ENCODE measurements at places on chromosomes 1 and 21.

- DNase-seq: no peak
Observed at GRCh38 chr1:43818691-43819090, 111.4 kb downstream of the ST3GAL3 start.

- peak; percentile 40 for DNase-seq
Observed at GRCh38 chr1:46820560-46821060, 21.8 kb downstream of the CYP4B1 start.

DNA sequence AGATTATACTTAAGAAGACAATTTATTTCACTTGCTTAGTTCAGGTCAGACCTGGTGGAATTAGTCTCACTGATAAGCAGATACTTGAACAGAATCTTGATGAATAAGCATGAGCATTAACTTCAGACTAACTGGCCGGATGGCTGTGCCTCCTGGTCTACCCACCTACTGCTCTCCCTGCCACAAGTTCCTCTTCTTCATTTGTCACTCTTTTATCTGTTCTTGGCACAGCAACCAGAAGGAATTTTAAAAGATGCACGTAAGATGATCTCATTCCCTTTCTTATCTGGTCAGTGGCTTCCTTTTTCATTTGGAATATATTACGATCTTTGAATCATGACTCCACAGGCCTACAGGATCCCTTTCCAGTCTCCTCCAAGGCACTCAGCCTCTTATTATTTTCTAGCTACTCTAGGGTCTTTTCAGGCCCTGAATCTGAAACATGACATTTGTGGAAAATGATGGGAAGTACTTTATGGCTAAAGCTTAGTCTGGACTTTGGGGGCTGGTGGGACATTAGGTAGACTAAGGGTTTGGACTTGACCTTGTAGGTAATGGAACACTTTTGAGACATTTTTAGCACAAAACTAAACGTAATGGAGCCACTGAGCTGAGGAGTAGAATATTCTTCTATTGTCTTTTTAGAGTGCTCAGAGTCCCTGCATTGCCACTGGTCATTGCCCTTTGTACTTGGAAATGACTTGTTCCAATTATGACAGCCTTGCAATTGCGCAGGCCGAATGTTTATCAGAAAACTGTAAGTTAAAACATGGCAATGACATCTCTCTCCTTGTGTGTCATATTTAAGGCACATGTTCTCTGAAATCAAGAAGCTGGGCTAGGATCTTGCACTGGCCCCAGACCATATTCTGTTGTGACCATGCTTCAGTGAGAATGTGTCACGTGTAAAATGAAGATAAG, 16.0 kb downstream of the ST6GALNAC3 start:
- DNase-seq: no peak

- DNase-seq: no peak
Observed at GRCh38 chr1:41230656-41231055, 11.4 kb downstream of the SCMH1 start.

DNA sequence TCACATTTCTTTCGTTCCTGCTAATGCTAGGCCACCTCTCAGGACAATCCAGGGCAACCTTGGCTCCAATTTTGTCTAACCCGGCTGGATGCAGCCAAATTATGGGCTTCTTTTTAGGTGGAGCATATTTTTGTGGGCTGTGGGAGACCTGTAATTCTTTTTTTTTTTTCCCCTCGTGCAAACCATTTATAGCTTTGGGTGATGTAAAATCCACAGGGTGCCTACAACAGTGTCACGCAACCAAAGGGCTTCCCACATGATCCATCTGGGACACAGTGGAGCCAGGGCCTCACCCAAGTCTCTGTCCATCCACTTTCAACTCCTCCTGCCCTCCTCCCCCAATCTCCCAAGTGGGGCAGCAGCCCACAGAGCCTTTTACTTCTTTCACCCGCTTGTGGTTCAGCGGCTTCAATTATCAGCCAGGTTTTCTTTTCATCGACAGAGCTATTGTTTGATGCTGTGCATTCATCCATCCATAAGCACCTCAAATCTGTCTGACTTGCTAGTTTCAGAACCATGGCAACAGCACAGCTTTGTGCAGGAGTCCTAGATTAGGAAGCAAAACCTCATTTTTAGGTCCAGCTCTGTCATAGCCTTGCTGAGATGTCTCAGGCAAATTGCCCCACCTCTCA, 10.0 kb upstream of the OVAAL start:
- no peak for DNase-seq

DNA sequence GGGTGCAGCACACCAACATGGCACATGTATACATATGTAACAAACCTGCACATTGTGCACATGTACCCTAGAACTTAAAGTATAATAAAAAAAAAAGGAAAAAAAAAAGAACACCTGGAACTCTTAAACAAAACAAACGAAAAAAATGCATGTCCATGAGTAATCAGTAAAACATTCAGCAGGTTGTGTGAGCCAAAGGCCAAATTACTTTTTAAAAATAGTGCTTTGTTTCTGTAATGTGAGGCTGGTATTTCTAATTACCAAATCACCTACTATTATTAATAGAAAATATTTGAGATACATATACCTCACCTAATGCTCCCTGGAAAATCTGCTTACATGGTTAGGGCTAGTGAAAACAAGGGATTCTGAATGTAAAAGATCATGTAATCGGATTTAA, 294.4 kb upstream of the NR5A2 start:
- DNase-seq: no peak

GRCh38 chr1:88296642-88297041, 387.4 kb upstream of the PKN2 start:
- no peak for DNase-seq

GRCh38 chr1:98264727-98265126, 343.9 kb upstream of the DPYD start:
- no peak for DNase-seq

- DNase-seq: peak; percentile 21
Observed at GRCh38 chr1:67766141-67766978, 66.9 kb downstream of the GNG12 start.

- no peak for DNase-seq
Observed at GRCh38 chr21:33496345-33496744, 4.8 kb upstream of the DNAJC28 start.

GRCh38 chr1:41812051-41812450, 106.7 kb downstream of the HIVEP3 start:
- no peak for DNase-seq
